ENCODE measurements at places on chromosomes 4 and X.

GRCh38 chrX:9370893-9371292 lies 94.0 kb upstream of the TBL1X start:
- DNase-seq, result no peak

DNA sequence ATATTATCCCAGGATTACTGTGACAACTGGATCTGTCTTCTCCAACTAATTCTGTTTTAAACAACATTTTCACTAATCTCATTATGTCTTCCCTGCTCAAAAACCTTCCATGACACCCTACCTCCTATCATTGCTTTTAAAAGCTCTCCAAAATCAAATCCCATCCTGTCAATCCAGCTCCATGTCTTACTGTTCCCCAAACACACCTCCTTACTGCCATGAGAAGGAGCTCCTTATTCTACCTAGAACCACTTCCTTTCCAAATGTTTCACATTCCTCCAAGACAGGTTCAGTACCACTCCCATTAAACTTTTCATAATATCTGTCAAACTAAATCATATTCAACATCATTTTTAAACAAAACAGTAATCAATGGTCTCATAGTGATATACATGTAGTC lies 66.9 kb upstream of the WDR17 start:
- no peak for DNase-seq

DNA sequence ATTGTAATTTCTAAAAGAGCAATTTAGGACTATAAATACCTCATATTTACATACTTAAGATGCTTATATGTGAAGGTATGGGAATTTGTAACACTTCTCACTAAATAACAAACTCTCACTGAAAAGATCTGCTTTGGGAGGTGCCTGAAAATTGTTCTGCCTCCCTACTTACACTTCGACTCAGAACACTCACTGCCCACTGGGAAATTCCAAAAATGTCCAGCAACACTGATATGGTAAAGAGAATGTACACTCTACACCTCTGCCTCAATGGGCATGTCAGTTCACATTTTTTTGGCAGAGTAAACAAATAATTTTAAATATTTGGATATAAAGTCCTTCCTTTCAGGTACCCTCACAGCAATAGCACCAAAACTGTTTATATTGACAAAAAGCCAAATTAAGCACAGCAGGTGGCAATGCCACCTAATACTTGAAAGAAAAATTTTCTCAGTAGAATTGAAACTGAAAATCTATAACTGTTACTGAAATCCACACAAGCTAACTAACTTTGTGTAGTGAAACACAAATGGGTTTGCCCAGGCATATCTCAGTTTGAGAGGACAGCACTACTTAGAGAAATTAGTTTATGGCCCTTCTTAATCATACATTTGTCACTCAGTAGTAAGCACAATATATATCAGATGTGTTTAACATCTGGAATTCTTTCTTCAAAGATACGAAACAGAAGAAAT lies 67.1 kb downstream of the PRDM5 start:
- no peak for DNase-seq

DNA sequence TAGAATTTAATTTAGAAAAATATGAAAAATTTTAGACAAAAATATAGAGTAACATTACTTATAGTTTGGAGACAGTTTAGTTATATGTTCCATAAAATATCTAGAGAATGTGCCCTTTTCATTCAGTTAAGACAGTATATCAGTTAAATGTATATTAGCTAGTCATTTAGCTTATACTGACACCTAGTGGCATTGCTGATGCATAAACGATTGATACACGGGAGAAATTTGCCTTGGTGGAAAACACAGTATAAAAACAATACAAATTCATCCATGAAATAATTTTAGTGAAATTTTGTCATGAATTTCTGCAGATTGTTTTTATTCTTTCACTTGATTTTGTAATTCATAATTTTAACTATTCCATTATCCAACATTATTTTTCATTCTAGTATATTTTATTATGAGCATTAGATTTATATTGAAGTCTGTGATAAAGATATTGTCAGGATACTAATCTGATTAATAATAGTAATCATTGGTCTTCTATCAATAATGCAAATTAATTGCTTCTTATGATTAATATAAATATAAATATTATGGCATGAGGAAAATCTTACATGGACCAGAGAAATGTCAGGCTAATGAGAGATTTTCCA lies 219.0 kb downstream of the TLL1 start:
- peak; percentile 9 for DNase-seq

GRCh38 chr4:3311095-3311372 lies 18.2 kb downstream of the RGS12 start:
- no peak for DNase-seq

DNA sequence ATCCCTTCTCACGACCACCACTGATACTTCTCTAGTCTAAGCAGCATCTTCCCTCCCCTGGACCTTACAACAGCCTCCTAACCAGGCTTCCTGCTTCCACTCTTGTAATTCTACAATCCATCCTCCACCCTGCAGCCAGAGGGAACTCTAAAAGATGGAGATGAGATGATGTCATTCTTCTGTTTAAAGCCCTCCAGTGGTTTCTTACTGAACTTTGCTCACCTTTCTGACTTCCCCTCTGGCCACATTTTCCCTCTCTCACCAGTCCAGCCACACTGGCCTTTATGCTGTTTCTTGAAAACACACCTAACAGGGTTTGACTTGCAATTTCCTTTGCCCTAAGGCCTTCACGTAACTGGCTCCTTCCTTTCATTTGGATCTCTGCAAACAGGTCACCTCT lies 191.4 kb upstream of the NHS start:
- DNase-seq, result no peak

All from smooth muscle cell of the brain vasculature (primary cell).